ENCODE measurements at places on chromosomes 7 and 10. TPM values are rescaled to one million over a fixed set of nuclear protein-coding genes. Genes with fewer than 3 reads are reported as not detected.

Gene PRKAG2
- 38.3 TPM for total RNA-seq

Gene OLAH
- total RNA-seq = 0.05 TPM

Gene TMEM178B
- 1.3 TPM for total RNA-seq

Gene WDFY4
- not detected for total RNA-seq

Gene UBTD1
- total RNA-seq = 18.3 TPM

Gene SVOPL
- not detected for total RNA-seq

Gene MYOF
- total RNA-seq = 219 TPM

Gene NKX2-3
- total RNA-seq = not detected

Gene MACROH2A2
- 24.2 TPM for total RNA-seq

Gene SFRP5
- 1.7 TPM for total RNA-seq

Gene OR2A25
- total RNA-seq = not detected

Gene GIMAP6
- total RNA-seq = not detected

Gene ZNF804B
- total RNA-seq = not detected

Gene DNA2
- total RNA-seq = 9.7 TPM

Gene ZPBP
- total RNA-seq = not detected

Gene DRGX
- not detected for total RNA-seq

Gene SEMA3D
- 0.05 TPM for total RNA-seq

Gene PNLIPRP1
- total RNA-seq = not detected

Gene TEX47
- not detected for total RNA-seq

Gene MSMB
- not detected for total RNA-seq

Gene TLX1
- total RNA-seq = not detected

Gene ZNF800
- total RNA-seq = 8.9 TPM

Gene TAS2R4
- total RNA-seq = 0.26 TPM

Gene VSIR
- total RNA-seq = 27.4 TPM

Gene CASTOR2
- 2.9 TPM for total RNA-seq

Gene UPK3B
- total RNA-seq = 17.4 TPM

Gene CAPZA2
- total RNA-seq = 119 TPM

Gene ADAM12
- total RNA-seq = 5.7 TPM

Gene COL13A1
- 0.43 TPM for total RNA-seq

Gene CAMK2B
- total RNA-seq = 0.15 TPM

Gene NUTM2E
- 0.52 TPM for total RNA-seq

Gene CPA2
- 0.08 TPM for total RNA-seq

Gene DKK1
- total RNA-seq = 341 TPM

Gene LRIT1
- not detected for total RNA-seq

Gene AKR1C4
- total RNA-seq = 0.37 TPM

Gene INMT
- not detected for total RNA-seq

Gene SFRP4
- total RNA-seq = 4.2 TPM

Gene SPDYE6
- not detected for total RNA-seq

Gene DCLRE1C
- total RNA-seq = 6.5 TPM

Gene NODAL
- total RNA-seq = not detected

Gene STRIP2
- 6.5 TPM for total RNA-seq

Gene ZNF485
- 2.1 TPM for total RNA-seq

Gene PKD2L1
- not detected for total RNA-seq

Gene INHBA
- 0.50 TPM for total RNA-seq

Gene CTAGE4
- not detected for total RNA-seq

Gene CELF2
- total RNA-seq = 0.02 TPM

Gene C10orf105
- not detected for total RNA-seq

Gene KLF14
- total RNA-seq = not detected

Gene EN2
- 0.54 TPM for total RNA-seq

Gene RPEL1
- not detected for total RNA-seq

Gene TMEM184A
- 8.7 TPM for total RNA-seq
